ENCODE measurements at places on chromosomes 6 and 20.

DNA sequence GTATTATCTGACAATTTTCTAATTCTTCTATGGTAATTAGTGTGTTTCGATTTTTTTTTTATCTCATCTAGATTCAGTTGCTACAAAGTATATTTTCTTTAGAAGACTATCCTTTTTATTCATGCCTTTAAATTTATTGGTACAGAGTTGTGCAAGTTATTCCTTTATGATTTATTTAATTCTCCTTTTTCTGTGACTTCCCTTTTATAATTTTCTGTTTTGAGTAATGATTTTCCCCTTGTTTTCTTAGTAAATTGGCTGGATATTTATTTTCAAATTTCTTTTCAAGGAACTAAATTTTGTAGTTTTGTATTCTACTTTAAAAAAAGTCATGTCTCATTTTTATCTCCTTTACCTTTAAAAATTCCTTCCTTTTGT is 2.4 kb upstream of the IL22RA2 start:
- no peak for DNase-seq

DNA sequence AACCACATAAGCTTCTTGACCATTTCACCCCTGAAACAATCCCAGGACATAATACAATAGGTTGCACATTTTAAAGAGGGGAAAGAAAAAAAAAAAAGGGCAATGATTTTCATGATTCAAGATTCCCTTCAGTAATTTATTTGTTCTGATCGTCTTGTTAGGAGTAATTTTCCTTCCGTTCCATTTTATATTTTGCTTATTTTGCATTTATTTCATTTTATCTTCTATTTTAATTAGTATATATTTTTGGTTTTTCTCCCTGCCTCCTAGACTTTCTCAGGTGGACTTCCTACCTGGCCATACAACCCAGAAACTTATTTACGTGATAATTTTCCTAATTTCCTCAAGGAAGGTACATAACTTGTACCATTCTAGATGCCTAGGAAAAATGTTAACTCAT is 32.6 kb downstream of the FBXO5 start:
- DNase-seq, result no peak

DNA sequence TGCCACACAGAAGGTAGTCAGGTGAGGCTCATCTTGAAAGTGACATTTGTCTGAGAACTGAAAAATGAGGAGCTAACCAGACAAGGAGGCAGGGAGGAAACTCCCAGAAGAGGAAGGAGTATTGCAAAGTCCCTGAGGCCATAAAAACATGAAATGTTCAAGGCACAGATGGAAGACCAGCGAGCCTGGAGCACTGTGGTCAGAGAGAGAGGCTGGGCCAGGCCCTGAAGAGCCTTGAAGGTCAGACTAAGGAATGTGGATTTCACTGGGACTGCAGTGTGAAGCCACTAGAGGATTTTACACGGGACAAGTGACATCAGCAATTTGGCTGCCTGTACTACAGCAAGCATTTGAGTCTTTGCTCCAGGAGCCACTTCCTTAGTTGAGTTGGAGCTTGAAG is 21.1 kb upstream of the TMEM181 start:
- no peak for DNase-seq

DNA sequence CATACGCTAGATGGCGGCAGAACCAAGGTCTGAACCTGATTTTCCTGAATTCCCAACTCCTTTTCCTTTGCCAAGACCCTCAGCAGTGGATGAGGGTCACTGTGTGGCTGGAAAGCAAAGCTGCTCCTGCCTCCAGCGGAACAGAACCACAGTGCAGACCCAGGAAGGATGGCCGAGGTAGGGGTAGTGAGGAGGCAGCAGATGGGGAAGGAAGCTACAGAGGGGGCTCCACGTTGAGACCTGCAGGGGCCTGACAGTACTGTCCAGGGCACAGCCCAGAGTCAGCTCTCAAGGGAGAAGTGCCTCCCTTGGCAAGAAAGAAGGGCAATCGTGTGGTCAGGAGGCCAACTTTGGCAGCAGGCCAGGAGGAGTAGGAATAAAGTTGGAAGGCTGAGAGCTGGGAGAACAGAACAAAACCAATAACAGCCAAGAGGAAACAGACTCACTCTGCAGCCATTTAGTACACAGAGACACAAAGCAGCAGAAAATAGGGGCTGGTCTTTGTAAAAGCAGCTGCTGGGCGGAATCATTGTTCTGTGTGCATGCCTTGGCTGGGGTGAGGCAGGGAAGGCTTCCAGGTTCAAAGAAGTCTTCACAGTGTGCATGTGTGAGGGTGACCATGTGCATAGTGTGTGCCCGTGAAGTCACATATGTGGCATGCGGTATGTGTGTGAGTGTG is 3.1 kb downstream of the GABRR2 start:
- DNase-seq, result peak; percentile 55

DNA sequence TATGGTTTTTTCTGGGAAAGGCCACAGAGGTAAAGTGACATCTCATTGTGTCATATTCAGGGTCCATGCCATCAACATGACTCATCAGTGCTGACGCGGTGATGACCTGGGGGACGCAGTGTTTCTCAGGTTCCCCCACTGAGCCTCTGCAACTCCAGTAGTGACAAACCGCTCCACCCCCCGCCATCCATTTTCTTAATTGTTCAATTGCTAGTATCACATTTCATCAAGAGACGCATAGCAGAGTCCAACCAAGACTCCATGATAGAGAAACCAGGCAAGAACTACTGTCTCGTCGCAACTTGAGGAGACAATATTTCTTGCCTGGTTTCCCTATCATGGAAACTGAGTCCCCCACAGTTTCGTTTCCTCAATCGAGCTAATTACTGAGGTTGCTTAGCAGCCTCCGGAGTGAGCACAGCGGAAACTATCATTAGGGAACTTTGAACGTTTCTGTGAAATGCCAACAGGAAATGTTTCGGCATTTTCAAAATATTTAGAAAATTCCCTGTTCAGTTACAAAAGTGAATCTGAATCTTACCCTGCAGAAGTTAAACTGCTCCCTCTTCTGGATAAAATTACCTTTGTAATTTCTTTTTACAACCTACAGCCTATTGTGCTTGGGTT is 12.2 kb upstream of the SERPINB1 start:
- DNase-seq, result no peak

GRCh38 chr20:2252419-2252997 is 43.3 kb upstream of the TGM3 start:
- DNase-seq, result no peak

DNA sequence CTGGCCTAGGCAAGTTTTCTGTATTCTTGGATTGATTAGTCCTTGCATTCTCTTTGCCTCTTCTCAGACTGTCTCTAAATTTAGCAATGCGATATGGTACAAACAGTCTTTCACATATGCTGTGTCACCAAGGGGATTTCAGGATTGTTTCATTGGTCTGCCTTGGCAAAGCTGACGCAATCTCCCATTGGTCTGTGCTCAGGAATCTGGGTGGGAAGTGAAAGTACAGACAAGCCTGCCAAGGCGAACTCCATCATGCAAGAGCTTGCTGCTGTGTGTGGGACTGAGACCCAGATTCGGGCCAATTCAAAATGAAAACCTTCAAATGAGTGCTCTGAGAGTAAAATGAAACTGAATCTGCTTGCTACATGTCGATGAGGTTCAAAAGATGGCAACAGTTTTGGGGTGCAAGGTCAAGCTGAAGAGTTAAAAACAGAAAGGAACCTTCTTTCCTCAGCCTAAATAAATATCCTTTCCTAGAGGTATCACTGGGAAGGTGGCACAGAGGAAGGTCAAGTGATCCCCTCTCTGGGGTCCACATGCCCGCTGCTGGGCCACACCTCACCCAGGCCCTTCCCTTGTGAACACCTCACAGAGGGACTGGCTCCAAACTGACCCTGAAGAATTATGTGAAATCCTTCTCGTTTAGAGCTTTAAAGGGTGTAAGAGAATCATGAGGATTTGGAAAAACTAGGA is 198.8 kb upstream of the PREP start:
- DNase-seq, result peak; percentile 34

GRCh38 chr6:45486736-45487135 is 109.0 kb upstream of the SUPT3H start:
- no peak for DNase-seq

DNA sequence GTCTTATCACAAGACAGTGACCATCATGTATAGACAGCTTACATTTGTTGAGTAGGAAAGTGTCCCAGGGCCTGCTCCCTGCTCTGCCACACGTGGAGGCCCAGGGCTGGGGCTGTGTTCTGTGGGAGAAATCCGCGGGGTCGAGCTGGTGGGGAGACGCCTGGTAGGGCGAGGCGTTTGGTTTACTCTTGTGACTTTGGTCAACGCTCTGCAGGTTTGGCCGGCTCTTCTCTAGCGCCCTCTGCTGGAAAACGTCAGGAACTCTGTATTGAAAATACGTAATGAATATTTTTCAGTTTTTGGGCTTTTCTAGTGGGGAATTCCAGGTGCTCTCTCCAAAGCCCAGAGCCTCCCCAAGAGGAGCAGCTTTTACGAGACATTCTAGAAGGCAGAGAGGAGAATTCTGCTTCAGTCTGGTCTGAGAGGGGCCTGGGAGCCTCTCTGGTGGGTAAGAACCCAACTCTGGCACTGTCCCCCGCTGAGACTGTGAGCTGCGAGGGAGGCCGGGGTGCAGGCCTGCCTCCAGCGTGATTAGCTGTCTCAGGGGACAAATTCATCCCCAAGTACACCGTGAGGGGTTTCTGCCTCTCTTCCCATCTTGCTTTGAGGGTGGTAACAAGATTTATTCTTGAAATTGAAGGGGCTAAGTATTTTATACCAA is 112.6 kb upstream of the RALGAPA2 start:
- DNase-seq, result peak; percentile 65

GRCh38 chr6:168500519-168500918 is 59.5 kb downstream of the SMOC2 start:
- DNase-seq, result no peak

DNA sequence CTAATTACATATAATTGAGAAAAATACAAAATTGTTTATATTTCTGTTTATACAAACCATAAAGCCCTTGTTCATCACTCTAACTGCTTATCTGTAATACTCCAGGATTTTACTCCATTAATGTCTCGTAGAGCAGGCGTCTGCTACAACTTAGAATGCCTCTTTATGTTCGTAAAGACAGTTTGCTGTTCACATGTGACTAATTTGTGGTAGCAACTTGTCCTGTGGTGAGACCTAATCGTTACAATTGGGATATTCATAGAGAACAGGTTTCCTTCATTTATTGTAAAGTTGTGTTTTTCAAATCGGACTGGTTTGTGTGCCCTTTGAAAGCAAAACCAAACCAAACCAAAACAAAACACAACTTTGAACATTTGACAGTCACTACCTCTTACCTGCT is 149.7 kb downstream of the ASCC3 start:
- no peak for DNase-seq

DNA sequence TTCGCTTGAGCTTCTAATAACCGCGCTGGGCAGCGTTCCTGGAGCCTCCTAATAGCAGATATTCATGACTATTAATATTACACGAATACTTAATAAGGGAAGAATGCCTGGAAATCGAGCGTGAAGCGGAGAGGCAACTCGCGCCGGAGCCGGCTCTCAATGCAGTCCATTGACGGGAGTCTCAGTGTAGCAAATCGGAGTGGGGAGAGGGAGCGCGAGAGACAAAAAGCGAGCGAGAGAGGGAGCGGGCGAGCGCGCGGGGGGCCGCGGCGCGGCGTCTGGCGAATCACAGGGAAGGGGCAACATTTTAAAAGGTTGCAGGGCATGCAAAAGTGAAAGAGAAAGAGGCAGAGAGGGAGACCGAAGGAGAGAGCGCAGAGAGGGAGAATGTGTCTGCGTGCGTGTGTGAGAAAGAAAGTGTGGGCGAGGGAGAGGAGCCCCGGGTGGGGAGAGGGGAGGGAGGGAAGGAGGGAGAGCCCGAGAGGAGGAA is 2.9 kb downstream of the TFAP2A start:
- DNase-seq, result no peak

DNA sequence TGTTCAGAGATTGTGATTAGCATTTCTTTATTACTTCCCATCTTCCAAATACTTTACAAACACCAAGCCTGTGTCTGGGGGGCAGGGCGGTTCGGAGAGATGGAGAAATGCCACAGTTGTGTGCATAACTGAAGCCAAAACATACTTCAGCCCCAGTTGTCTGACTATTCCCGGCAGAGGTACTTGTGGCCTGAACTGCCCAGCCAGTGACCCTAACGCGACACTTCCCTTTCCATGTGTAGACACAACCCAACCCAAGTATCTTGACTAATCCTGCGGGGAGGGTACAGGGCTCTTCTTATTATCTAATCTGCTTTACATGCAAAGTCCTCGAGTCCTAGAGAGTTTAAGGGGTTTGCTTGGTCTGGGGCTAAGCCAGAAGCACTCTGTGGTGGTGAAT is 46.2 kb downstream of the ISM1 start:
- no peak for DNase-seq

- no peak for DNase-seq
Observed at GRCh38 chr6:4102687-4103244, 23.8 kb upstream of the FAM217A start.

- DNase-seq, result no peak
Observed at GRCh38 chr6:159929819-159930218, 39.0 kb downstream of the MAS1 start.

- DNase-seq, result no peak
Observed at GRCh38 chr6:156031516-156031915, 575.9 kb upstream of the NOX3 start.

DNA sequence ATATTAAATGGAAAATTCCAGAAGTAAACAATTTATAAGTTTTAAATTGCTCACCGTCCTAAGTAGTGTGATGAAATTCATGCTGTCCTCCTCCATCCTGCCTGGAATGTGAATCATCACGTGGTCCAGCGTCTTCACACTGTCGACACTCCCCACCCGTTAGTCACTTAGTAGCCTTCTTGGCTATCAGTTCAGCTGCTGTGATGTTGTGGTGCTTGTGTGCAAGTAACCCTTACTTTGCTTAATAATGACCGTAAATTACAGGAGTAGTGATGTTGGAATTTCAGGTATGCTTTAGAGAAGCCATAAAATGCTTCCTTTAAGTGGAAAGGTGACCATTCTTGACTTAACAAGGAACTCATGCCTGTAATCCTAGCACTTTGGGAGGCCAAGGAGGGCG is 25.2 kb downstream of the RIOK1 start:
- no peak for DNase-seq

DNA sequence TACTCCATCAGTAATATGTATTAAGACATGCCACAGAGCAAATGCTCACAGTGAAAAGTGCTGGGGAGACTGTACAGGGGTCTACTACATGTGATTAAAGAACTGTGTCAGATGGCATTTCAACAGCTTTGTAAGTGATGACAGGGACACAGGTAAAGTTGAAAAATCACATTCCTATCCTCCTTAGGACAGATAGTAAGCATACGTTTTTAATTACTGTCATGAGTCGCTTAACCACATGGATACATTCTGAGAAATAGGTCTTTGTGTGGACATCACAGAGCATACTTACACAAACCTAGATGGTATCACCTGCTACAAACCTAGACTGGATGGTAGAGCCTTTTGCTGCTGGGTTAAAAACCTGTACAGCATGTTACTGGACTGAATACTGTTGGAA is 645.8 kb upstream of the AGPAT4 start:
- no peak for DNase-seq

- no peak for DNase-seq
Observed at GRCh38 chr6:152571089-152571488, 66.1 kb downstream of the SYNE1 start.

GRCh38 chr20:57584768-57585461 is 24.0 kb downstream of the PCK1 start:
- no peak for DNase-seq
